IPS DF 6.9 (cell line): ENCODE measurements at places on chromosomes 11 and 22.
A peak's percentile ranks its signal among the peaks of the same experiment; 100 is the strongest.

- H3K27me3 ChIP-seq = peaks cover 1% of the 10 kb centered on the region; the same call in 1 of the 2 replicates
- DNase-seq = no peak
- no peaks in the 10 kb centered on the region for H3K36me3 ChIP-seq
- no peak overlapping the region for H3K27ac ChIP-seq
Measured at GRCh38 chr11:16511116-16512114, 155.1 kb upstream of the SOX6 start.

DNA sequence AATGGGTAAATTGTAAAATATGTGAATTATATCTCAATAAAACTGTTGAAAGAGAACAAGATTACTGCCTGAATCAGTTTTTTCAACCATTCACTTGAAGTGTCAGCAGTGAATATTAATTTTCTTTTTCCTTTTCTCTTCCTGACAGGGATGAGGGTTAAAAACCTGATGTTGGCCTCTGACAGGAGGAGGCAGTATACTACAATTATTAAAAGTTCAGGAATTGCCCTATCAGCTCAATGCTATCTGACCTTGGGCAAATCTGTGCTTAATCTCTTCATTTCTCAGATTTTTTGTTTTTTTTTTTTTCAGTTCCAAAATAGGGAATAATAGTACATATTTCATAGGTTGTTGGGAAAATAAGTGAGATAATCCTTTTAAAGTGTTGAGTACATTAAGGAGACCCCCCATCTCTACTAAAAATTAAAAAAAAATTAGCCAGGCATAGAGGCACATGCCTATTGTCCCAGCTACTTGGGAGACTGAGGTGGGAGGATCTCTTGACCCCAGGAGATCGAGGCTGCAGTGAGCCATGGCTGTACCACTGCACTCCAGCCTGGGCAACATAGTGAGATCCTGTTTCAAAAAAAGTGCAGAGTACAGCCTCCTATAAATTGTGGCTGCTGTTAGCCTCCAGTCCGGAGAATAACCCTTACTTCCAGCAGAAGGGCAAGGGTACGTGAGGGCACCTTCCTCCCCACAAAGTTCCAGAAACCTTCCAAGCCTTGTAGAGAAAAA lies 48.8 kb downstream of the TRIM44 start:
- DNase-seq = no peak
- no peaks in the 10 kb centered on the region for H3K27me3 ChIP-seq
- H3K36me3 ChIP-seq = no peaks in the 10 kb centered on the region
- H3K4me1 ChIP-seq = no peaks in the 10 kb centered on the region

DNA sequence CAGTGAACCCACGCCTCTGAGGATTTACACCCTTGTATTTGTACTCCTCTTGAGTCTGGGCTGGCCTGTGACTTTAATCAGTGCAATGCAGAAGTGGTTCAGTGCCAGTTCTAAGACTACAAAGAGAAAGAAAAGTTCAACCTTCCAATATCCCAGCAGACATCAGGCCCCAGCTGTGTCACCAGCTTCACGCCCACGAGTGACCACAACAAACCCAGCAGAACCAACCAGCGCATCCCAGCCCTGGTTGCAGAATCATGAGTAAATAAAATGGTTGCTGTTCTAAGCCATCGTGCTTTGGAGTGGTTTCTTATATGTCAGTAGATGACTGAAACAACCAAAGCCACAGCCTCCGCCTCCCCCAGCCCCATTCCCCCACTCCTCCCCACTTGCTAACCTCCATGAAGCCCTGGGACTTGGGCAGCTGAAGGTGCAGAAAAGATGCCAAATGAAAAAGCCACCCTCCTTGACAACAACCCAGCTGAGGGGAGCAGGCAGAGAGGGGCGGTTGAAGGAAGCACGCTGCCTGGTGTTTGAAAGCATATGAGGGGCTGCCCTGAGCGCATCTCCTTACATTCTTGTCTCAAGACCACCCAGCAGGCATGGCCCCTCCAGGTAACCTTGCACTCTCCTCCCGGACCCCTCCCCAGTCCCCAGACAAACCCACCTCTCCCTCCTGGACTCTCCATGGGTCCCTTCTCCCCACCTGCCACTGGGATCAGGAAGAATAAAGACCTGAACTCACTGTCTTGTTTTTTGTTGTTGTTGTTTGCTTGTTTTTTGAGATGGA lies 20.9 kb downstream of the TSKU start:
- no peaks in the 10 kb centered on the region for H3K36me3 ChIP-seq
- H3K4me1 ChIP-seq = no peaks in the 10 kb centered on the region
- H3K4me3 ChIP-seq = no peak overlapping the region

DNA sequence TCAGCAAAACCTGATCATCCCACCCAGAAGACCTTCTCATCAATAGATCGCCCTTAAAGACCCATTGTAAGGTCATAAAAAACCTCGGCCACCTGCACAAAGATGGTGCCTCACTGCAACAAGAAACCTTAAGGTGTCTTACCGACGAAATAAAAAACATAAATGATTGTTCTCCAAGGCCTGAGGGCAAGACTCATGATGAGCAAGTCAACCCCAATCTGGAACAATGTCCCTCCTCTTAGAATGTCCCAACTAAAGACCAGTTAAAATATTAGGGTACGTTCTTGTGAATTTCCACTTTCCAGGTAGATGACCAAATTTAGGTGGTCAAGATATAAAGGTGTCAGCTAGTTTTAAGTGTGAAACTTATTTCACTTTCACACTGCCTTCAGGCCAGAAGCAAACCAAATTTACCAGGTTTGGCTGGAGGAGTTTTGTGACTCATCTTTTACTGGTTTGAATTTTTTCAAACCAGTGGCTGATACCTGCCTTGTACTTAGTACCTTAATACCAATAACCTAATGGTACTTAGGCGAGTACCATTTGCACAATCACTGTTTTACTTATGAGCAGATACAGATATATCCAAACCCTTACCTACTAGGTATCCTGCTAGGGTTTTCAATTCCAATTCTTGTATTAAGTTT lies 14.9 kb downstream of the KDELR3 start:
- no peak overlapping the region for H3K4me3 ChIP-seq
- no peak overlapping the region for H3K27ac ChIP-seq
- no peak for DNase-seq
- H3K36me3 ChIP-seq = peaks cover 42% of the 10 kb centered on the region

DNA sequence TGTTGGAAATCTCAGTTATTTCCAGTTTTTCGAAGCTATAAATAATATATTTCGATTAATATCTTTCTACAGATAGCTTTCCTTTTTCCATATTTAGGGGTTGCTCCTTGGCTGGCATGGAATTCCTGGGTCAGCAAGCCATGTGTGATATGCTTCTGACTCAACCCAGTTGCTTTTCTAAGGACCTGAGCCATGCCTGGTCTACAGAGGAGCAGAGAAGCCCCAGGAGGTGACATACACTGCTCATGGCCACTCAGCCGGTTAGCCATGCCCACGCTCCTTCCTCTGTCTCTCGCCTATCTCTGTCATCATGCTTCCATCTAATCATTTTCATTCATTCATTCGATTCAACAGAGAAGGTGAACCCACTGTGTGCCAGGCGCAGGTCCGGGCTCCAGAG lies 23.2 kb upstream of the PDGFB start:
- no peaks in the 10 kb centered on the region for H3K4me1 ChIP-seq
- no peaks in the 10 kb centered on the region for H3K27me3 ChIP-seq
- DNase-seq = no peak
- H3K27ac ChIP-seq = no peak overlapping the region
- no peaks in the 10 kb centered on the region for H3K36me3 ChIP-seq
- H3K4me3 ChIP-seq = no peak overlapping the region

GRCh38 chr11:70799386-70799785 lies 401.1 kb downstream of the CTTN start:
- no peak for DNase-seq
- H3K4me1 ChIP-seq = no peaks in the 10 kb centered on the region
- no peak overlapping the region for H3K27ac ChIP-seq
- H3K4me3 ChIP-seq = no peak overlapping the region
- no peaks in the 10 kb centered on the region for H3K27me3 ChIP-seq

- DNase-seq = no peak
- peaks cover 3% of the 10 kb centered on the region for H3K4me1 ChIP-seq
- peaks cover 19% of the 10 kb centered on the region; the same call in 1 of the 2 replicates for H3K36me3 ChIP-seq
- H3K4me3 ChIP-seq = peak overlapping the region; percentile 75; the same call in 1 of the 2 replicates
Measured at GRCh38 chr11:66857927-66858185, 992 bp downstream of the LRFN4 start.

DNA sequence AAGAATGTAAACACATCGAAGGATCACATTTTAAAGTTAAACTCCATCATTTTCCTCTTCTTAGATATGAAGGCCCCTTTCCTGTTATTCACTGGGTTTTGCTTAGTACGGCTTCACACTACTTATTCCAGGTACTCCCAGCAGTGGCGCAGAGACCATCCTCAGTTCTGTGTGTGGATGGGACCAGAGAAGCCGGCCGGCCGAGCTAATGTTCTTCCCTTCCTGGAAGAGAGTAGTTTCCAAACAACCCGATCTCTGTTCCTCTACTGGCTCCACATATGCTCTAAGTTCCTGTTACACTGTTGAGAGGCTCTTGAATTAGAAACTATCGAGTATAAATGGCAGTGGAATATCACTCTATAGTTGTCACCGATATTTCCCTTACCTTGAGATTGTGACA lies 684 bp upstream of the NFRKB start:
- DNase-seq = no peak
- no peaks in the 10 kb centered on the region for H3K4me1 ChIP-seq
- no peak overlapping the region for H3K27ac ChIP-seq
- H3K27me3 ChIP-seq = no peaks in the 10 kb centered on the region
- H3K4me3 ChIP-seq = peak overlapping the region; percentile 18; the same call in 1 of the 2 replicates

GRCh38 chr11:45872651-45873356 lies 12.6 kb upstream of the MAPK8IP1 start:
- no peak overlapping the region for H3K4me3 ChIP-seq
- H3K4me1 ChIP-seq = no peaks in the 10 kb centered on the region
- H3K36me3 ChIP-seq = no peaks in the 10 kb centered on the region; the same call in 1 of the 2 replicates

GRCh38 chr22:30416403-30416802 lies 9.2 kb upstream of the MTFP1 start:
- no peak overlapping the region for H3K4me3 ChIP-seq
- no peaks in the 10 kb centered on the region for H3K4me1 ChIP-seq
- no peak for DNase-seq
- H3K27ac ChIP-seq = no peak overlapping the region

DNA sequence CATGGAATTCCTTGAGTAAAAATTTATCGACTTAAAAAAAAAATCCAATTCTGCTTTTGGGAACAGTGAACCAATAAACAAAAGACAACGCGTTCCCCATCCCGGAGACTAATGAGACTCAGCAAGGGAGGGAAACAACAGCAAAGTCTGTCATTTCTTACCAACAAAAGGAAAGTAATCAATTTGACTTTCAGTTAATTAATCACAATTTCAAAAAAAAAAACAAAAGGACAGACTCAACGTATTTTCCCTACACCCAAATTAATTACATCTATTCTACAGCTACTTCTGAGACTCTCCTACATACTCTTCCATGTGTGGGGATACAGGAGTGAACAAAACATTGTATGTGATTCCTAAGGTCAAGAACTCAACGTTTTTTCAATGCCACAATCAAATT lies 1.9 kb downstream of the RDX start:
- H3K4me3 ChIP-seq = no peak overlapping the region
- no peak for DNase-seq

GRCh38 chr11:18563090-18563730 lies 25.3 kb downstream of the UEVLD start:
- H3K4me1 ChIP-seq = no peaks in the 10 kb centered on the region
- no peak overlapping the region for H3K27ac ChIP-seq
- no peak for DNase-seq
- H3K36me3 ChIP-seq = no peaks in the 10 kb centered on the region
- H3K27me3 ChIP-seq = no peaks in the 10 kb centered on the region
- H3K4me3 ChIP-seq = no peak overlapping the region

GRCh38 chr22:30314915-30315314 lies 11.8 kb downstream of the TBC1D10A start:
- H3K27me3 ChIP-seq = no peaks in the 10 kb centered on the region
- no peak overlapping the region for H3K27ac ChIP-seq
- no peaks in the 10 kb centered on the region for H3K4me1 ChIP-seq
- no peak for DNase-seq

DNA sequence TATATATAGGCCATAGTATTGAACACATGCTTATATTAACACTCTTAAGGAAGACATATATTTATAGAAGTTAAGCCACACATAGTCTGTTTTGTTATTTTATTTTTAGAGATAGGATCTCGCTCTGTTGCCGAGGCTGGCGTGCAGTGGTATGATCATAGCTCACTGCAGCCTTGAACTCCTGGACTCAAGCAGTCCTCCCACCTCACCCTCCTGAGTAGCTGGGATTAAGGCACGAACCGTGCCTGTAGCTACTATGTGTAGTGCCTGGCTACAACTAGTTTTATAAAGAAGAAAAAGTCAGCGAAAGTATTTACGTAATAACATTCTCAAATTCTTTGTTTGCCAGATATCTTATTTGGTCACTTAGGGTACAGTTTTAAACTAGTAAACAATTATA lies 5.6 kb upstream of the UCP2 start:
- H3K27me3 ChIP-seq = no peaks in the 10 kb centered on the region
- H3K4me3 ChIP-seq = no peak overlapping the region
- H3K27ac ChIP-seq = no peak overlapping the region
- no peaks in the 10 kb centered on the region for H3K36me3 ChIP-seq
- no peak for DNase-seq

GRCh38 chr22:46040471-46041465 lies 63.8 kb upstream of the WNT7B start:
- no peak overlapping the region for H3K27ac ChIP-seq
- DNase-seq = no peak
- H3K36me3 ChIP-seq = no peaks in the 10 kb centered on the region
- H3K27me3 ChIP-seq = peaks cover 3% of the 10 kb centered on the region
- H3K4me3 ChIP-seq = no peak overlapping the region

DNA sequence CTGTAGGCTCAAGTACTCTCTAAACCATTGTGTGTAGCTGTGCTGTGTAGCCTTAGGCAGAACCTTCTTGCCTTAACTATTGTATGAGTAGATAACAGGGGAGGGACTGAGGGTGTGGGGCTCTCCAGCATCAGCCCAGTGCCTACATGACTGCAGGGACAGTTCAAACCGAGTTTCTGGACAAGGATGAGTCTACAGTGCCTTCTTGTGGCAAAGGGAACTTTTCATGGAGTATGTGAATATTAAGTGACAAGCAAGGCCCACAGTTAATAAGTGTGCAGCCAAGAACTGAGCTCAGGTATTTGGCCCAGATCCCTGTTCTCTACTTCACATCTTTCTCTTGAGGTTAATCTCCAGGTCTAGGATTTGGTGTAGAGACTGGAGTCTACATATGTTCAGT lies 424.4 kb upstream of the LARGE1 start:
- no peaks in the 10 kb centered on the region for H3K4me1 ChIP-seq
- DNase-seq = no peak
- no peaks in the 10 kb centered on the region for H3K36me3 ChIP-seq

DNA sequence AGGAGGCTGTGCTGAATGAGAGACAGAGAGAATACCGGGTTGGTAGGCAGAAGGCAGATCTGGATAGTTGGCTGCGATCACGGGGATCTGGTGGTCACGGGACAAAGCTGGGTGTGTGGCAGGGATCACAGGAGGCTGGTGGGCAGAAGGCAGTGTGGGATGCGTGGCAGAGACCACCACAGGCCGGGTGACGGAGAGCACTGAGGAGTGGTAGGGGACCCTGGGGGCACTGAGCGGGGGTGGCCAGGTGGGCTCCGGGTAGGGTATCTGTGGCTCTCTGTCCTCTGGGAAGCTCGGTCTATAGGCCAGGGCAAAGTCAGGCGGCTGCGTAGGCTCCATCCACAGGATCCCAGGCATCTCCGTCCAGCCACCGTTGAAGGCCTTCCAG lies 1.4 kb downstream of the CD248 start:
- no peak overlapping the region for H3K27ac ChIP-seq
- H3K4me3 ChIP-seq = no peak overlapping the region
- H3K4me1 ChIP-seq = peaks cover 19% of the 10 kb centered on the region

- H3K4me3 ChIP-seq = peak overlapping the region; percentile 90
- H3K36me3 ChIP-seq = no peaks in the 10 kb centered on the region
- no peak for DNase-seq
- peaks cover 11% of the 10 kb centered on the region for H3K27me3 ChIP-seq
- no peak overlapping the region for H3K27ac ChIP-seq
- H3K4me1 ChIP-seq = peaks cover 12% of the 10 kb centered on the region
Measured at GRCh38 chr11:57460758-57461749, 726 bp downstream of the RTN4RL2 start.
